GM19239 (cell line): ENCODE measurements at places on chromosomes 11 and 22.
A peak's percentile ranks its signal among the peaks of the same experiment; 100 is the strongest.

- DNase-seq = peak; percentile 4
Measured at GRCh38 chr11:80727315-80727714, 1286.5 kb upstream of the TENM4 start.

DNA sequence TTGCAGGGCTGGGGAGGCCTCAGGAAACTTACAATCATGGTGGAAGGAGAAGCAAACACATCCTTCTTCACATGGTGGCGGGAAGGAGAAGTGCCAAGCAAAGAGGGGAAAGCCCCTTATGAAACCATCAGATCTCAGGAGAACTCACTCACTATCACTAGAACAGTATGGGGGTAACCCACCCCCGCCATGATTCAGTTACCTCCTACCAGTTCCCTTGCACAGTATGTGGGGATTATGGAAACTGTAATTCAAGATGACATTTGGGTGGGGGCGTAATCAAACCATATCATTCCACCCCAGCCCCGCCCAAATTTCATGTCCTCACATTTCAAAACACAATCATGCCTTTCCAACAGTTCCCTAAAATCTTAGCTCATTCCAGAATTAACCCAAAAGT, 16.2 kb downstream of the IMMP1L start:
- no peak for DNase-seq

- DNase-seq = no peak
Measured at GRCh38 chr11:46336563-46337180, 10.6 kb upstream of the DGKZ start.

DNA sequence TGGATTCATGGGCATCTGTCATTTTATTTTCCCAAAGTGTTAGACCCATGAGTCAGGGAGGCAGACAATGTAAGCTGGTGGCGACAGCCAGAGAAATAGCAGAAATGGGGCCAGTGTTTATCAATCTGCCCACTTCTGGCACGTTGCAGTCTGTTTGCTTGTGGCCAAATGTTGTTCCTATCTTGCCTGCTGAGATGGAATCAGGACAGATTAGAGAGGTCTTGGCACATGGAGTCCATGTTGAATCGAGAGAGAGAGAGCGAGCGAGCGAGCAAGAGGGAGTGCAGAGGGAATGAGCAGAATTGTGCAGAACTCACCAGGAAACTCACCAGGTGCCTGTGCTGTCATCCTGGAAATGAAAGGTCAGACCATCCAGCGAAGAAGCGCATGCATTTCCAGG, 21.9 kb upstream of the PARVG start:
- DNase-seq = no peak

DNA sequence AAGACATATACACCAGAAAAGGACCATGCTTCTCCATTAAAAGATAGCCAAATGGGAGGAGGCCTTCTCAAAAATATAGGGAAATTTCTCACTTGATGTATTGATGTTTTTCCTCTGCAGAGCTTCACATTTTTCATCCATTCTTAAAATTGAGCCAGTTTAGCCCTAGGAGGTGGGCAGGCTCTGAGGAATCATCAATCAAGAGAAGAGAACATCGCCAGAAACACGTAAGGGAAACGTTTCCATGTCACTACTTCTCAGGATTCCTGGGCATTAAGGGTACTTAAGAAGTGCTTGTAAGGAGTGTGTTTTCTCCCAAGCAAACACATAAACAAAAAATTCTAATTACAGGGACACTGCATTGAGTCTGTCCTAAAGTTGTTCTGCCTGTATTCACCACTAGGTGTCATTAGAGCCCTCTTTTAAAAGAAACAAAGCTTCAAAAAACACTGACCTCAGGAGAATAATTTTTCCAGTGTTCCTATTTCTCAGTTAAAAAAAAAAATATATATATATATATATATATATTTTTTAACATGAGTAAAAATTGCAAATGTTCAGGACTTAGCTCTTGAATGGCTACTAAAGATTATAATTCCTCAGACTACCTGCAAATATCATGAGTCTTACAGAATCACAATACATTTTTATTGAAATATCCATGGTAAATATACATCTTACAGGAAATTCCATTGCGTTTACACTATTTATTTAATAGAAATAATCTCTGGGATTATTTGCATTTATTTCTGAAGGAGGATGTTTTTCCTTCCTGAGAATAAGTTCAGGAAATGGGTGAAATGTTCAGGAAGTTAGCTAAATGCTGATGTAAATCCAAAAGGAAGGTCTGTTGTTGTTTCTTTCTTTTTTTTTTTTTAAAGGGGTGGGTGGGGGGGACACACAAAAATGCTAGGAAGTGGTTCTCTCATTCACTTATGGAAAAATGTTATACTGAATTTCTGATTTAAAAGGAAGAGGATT, 16.0 kb downstream of the FZD4 start:
- no peak for DNase-seq

DNA sequence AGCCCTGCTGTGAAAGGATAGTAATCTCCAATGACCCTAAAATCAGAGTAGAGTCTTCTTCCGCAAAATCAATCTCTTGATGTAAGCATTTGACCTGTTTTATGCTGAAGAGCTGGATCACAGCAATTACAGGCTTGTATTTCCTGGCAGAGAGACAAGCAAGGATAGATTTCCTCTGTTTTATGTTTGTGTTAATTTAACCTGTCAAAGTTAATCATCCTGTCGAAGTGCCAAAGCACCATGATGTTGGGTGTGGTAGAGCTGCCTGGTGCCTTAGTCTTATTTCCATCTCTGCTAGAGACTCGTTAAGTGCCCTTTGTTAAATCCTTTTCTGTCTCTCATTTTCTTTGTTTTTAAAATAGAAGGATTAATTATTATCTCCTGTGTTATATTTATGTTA, 248.1 kb downstream of the CNTN5 start:
- DNase-seq = no peak

- no peak for DNase-seq
Measured at GRCh38 chr22:37544955-37545702, 15.2 kb upstream of the CDC42EP1 start.

DNA sequence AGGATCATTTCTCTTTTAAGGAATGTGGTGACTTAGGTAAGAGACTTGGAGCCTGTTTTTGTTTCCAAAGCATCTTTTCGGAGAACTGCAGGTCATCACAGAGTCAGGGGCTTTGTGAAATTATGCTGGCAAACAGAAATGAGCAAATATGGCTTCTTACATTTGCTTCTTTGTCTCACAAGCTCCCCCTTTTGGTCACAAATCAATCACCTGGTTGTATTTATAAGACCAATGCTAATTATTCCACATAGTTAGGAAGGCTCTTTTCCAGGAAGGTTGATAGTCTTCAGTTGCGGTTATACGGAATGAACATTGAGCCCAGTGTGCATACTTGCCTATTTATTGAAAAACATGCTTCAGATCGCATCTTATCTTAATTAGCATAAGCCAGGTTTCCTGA, 34.6 kb upstream of the CEP126 start:
- no peak for DNase-seq

DNA sequence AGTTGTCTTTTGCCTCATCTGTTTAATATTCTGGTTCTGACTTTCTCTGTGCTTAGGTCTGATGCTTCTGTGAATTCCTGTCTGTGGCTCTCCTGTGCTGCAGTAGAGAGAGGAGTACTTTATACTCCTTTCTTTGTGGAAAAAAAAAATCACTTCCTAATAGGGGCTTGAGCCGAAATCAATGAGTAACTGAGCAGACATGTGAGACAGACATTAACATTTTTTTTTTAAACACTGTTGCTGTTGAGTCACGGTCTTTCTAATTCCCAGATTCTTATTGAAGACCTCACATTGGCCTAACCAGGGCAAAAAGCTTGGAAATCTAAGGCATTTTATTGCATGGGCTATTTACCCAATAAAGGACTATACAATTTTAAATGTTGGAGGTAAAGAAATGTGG, 86.1 kb downstream of the GRM5 start:
- no peak for DNase-seq

- DNase-seq = no peak
Measured at GRCh38 chr22:48551716-48552268, 1275.9 kb downstream of the BRD1 start.

DNA sequence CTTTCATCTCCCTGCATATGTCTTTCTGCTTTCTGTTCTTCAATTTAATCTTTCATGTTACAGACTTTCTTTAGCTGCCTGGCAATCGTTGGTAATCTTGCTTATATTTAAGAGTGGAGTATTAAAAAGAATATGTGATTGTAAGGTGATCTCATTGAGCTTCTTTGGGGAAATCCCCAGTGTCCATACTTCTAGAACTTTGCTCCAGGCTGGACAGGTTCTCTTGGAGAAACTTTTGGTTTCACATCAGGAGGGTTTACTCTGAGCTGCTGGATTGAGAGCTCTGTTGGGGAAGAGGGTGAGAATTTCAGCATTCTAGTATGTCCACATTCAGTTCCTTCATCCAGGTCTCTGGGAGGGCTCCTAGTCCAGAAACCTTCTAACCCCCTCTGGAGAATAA, 16.1 kb downstream of the LRRC75B start:
- no peak for DNase-seq

- DNase-seq = no peak
Measured at GRCh38 chr22:24564376-24565058, 8.7 kb downstream of the SNRPD3 start.

DNA sequence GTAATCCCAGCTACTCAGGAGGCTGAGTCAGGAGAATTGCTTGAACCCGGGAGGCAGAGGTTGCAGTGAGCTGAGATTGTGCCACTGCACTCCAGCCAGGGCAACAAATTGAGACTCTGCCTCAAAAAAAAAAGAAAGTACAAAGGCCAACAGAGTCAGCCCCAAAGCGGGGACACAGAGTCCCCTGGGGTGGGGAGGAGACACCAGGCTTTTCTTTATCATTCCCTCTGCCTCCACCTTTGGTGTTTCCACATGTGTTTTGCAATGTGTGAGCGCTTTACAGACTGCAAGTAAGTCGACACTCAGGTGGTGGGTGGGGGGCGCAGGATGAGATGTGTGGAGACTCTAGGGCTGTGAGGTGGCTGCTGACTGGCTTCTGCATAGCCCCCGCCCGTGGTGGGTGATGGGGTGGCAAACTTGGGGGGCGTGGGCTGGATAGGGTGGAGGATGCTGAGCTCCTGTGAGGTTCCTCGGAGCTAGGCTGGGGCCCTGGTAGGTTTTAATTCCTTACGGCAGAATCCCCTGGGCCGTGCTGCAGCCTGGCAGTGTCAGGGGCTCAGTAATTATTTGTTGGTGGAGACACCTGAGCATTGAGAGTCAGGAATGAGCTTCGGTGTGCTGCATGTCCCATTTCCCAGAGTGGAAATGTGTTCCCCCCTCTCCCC, 177.2 kb downstream of the CTTN start:
- DNase-seq = no peak

DNA sequence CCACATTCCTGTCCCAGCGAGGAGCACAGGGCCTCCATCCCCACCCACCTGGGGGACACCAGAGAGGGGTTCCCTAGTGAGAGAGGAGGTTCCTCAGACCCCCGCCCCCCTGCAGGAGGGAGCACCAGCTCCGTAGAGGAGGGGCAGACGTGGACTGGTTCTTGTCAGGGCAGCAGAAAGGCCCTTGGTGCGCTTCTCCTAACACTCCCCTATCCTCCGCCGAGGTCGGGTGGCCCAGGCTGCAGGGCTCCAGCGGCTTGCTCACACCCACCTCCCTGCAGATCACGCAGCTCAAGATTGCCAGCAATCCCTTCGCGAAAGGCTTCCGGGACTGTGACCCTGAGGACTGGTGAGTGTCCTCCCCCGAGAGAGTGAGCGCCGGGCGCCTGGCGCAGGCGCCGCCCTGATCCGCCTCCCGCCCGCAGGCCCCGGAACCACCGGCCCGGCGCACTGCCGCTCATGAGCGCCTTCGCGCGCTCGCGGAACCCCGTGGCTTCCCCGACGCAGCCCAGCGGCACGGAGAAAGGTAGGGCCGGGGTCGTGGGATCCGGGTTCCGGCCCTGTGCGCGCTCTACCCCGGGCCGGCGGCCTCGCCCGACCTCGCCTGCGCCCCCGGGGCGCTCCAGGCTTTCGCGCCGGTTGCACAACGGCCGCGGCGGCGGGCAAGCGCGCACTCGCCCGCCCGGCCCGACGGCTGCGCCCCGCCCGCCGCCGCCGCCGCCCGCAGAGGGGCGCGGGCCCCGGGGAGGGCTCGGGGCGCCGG, 5.1 kb downstream of the TBX1 start:
- no peak for DNase-seq

DNA sequence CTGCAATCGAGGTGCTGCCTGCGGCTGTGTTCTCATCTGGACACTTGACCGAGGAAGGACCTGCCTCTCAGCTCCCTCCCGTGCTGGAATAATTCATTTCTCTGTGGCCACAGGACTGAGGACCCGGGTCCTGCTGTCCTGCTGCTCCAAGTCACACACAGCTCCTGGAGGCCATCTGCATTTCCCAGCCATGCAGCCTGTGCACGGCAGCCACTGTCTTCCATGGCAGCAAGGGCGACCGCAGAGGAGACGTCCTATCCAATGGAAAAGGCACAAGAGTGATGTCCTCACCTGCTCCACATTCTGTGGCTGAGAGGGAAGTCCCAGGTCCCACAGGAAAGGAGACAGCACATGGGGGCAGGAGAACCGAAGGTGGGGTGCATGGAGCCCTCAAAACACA, 495.8 kb downstream of the BRD1 start:
- no peak for DNase-seq

DNA sequence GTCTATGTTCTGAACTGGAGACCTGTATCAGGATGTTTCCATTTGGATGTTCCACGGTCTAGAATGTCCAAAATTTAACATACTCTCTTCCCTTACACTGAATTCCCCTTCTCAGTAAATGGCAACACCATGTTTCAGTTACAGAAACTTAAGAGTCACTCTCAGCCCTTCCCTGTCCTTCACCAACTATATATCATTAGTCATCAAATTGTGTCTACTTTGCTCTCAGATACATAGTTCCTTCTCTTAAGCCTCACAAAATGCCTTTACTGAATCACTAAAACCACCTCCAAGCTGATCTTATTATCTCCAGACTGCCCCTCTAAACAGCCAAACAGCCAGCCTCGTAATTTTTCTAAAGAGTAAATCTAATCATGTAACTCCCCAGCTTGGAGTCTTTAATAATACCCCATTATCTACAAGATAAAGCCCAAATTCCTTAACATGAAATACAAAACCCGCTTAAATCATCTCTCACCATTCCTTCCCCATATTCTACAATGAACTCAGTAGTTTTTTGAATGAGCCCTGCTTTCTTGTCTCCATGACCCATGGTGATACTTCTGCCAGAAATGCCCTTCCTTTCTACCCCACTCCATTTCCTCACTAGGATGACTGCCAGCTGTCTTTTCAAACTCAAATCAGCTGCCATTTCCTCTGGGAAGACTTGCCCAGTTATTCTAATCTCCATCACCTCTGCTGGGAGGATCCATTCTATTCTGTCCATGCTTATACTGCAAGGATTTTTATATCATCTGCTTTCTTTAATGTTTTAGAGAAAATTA, 102.7 kb upstream of the ARHGAP42 start:
- no peak for DNase-seq

GRCh38 chr11:80502511-80502910, 1061.7 kb upstream of the TENM4 start:
- no peak for DNase-seq

DNA sequence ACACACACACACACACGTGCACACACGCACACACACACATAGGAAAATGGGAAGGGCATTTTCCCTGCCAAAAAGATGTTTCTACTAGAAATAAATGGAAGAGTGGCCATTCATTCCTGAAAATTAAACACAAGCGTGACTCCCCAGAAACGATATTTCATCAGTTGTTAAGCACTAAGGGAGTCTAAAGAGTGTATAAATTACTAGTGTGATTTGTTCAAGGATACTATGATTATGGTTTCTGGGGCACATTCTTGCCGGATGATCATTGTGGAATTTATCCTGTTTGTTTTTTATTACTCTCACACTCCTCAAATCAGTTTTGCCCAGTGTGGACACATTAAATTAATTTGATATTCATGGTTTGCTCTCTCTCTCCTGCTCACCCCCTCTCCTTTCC, 16.4 kb upstream of the AMOTL1 start:
- DNase-seq = no peak
